Renal cortical epithelial cell (primary cell): ENCODE measurements at places on chromosomes 12 and 14. TPM values are rescaled to one million over a fixed set of nuclear protein-coding genes. Genes with fewer than 3 reads are reported as not detected.

The ADSS1 gene
- total RNA-seq, result 0.87 and 2.8 TPM in 2 replicates

The MARCHF9 gene
- total RNA-seq, result 3.1 and 8.5 TPM in 2 replicates

The RDH16 gene
- 0.15 TPM in 1 of 2 replicates, not detected in the other for total RNA-seq

The DPF3 gene
- 3.0 TPM in 2 replicates for total RNA-seq

The GSC gene
- not detected in 2 replicates for total RNA-seq
